ENCODE measurements at places on chromosomes 12 and 14.

DNA sequence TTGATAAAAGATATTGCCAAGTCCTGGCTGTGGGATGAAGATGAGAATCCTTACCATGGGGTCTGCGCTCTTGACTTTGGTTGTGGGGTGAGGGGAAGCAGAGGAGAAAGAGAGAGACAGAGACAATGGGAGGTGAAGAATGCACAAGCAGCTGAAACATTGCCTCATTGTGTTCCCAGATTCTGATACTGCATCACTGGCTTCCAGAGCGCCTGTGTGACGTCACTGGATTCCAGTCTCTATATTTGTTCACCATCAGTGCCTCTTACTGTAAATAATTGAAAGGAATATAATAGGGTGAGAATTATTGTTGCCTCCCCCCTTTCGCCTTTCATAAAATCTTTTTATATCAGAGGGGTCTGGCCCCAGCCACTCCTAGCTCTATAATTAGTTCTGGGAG, 188.9 kb upstream of the NTF3 start:
- no peak for DNase-seq

DNA sequence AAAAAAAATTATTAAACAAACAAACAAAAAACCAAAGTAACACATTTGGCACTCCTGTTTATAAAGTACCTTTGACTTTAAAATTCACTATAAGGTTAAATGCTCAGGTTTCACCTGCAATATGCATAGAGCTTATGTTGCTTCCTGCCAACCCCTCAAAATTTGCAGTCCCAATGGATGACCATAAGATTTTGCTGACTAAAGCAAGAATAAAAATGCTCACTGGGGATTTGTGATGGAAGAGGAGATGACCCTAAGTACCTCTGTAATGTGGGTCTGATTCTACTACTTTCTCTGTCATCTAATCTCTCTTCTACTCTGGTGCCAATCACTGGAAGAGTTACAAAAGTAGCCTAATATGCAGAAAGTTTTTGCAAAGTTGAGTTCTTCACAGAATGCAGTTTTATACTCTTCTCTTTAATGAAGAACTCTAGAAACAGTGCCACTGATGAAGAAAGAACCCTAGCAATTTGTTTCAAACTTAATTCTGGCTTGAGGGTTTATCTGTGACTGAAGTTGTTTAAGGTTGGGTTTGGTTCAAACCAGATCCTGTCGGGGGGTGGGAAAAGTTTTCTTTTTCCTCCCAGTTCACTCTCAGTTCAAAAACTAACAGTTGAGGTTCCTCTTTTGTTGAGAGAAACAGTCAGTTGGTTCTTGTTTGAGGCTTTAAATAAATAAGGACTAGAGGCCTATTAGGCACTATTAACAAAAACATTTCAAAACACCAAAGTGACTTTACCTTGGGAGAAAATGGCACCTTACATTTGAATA, 10.9 kb downstream of the WASHC3 start:
- DNase-seq: no peak

DNA sequence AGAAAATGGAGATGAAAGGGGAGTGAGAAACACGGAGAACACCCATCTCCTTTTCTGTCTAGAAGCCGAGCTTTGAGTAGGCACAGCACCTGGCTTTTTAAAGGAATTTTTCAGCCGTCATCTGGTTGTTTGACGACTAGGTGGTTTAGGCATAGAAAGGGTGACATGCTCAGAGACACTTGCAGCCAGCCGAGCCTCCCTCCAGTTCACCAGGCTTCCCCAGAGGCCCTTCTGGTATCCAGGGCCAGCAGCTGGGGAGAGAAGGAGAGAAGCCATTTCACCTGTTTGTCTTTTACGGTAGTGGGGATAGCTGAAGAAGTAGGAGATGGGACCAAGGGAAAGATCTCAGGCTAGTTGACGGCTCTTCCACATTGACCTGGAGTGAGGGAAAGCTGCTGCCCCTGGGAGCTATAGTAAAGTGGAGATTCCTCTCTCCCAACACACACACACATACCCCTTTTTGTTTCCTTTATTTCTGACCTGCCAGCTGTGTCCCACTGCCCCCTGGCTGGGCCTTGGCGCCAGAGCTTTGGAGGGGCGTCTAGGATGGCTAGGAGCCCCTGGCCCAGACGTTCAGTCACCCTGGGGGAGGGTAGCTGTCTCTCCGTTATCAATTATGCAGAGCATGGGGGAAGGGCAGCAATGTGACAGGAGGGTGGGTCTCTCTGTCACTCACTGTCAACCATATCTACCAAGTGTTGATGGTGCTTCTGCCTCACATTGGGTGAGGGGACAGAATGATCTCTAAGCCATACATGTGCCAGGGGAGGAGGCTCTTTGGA, 5.5 kb downstream of the MAP3K12 start:
- DNase-seq: no peak

GRCh38 chr12:107374161-107374840, 281.0 kb upstream of the CRY1 start:
- no peak for DNase-seq

- DNase-seq: no peak
Measured at GRCh38 chr12:19186722-19187661, 57.5 kb downstream of the PLEKHA5 start.

- DNase-seq: no peak
Measured at GRCh38 chr12:40436564-40436963, 211.8 kb downstream of the LRRK2 start.

- DNase-seq: no peak
Measured at GRCh38 chr14:104322531-104323366, 184.4 kb downstream of the KIF26A start.

- no peak for DNase-seq
Measured at GRCh38 chr14:64825509-64825908, 54.2 kb downstream of the SPTB start.

- DNase-seq: no peak
Measured at GRCh38 chr14:20477211-20477876, 8.1 kb downstream of the PNP start.

DNA sequence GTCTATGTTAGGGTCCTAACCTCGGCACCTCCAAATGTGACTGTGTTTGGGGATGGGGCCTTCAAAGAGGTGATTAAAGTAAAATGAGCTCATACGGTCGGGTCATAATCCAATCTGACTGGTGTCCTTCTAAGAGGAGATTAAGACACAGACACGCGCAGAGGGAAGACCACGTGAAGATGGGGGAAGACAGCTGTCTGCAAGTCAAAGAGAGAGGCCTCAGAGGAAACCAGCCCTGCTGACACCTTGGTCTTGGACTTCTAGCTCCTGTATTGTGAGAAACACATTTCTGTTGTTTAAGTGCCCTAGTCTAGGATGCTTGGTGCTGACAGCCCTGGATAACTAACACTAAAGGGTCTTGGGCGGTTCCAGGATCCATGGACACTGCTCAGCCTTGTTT, 109.6 kb downstream of the DICER1 start:
- DNase-seq: no peak

- no peak for DNase-seq
Measured at GRCh38 chr12:94152292-94153078, 4.1 kb downstream of the PLXNC1 start.

DNA sequence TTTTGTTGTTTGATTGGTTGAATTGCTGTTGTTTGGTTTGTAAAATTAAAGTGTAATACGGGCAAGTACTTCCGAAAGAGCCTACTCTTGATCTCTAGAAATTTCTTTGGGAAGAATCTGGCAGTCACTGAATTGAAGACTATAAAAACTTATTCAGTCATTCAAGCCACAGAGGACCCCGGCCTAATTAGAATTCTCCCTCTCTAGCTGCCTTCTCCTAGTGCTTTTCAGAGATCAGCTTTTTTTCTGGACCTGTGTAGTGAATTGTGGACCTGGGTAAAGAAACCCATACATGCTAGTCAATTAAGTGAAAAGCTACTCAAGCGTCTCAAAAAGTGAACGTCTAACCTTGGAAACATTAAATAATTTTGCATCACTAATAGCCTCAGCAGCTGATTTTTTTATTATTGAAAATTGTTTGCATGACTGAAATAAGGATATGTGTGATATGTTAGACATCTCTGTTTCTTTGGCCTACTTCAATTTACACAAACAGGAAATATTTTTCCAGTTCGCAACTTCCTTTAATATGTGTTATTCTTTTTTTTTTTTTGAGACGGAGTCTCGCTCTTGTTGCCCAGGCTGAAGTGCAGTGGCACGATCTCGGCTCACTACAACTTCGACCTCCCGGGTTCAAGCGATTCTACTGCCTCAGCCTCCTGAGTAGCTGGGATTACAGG, 27.2 kb downstream of the EFCAB11 start:
- DNase-seq: no peak

- DNase-seq: peak; percentile 72
Measured at GRCh38 chr12:38544330-38545066, 227.9 kb downstream of the ALG10B start.

DNA sequence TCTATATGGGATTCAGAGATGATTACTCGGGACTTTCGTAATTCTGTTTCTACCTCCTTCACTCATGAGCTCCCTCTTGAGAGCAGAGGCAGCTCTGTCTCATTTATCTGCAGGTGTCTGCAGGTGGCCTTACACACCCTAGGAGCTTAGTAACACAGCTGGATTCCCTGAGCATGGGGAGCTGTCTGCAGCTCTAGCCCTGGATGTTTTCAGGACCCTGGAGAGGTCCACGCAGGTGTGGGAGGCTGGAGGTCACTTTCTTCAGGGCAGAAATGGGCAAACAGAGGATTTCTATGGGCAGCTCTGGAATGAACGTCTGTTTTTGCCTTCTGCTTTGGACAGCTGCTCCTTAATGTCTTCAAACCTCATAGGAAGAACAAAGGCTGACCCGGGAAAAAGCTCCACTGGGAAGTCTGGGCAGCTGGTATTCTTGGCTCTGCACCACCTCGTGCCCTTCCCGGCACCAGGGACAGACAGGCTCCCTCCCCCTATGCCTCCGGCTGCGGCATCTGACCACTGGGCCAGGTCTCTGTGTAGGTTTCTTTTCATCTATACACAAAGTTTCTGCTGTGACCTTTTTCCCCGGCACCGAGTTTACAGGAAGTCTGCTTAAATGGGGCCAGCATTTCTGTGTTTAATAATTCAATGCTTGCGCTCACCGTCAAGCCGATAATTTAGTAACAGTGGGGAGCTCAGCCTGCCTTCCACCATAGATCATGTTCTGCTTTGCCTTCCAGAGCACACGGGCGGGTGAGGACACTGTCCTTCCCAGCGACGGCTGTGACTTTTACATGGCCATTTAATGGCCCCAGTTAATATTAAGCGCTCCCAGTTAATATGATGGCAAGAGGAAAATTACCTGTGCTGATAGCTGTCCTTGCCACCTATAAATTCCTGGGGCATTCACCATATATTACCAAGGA, 320.2 kb upstream of the SFSWAP start:
- peak; percentile 43 for DNase-seq

DNA sequence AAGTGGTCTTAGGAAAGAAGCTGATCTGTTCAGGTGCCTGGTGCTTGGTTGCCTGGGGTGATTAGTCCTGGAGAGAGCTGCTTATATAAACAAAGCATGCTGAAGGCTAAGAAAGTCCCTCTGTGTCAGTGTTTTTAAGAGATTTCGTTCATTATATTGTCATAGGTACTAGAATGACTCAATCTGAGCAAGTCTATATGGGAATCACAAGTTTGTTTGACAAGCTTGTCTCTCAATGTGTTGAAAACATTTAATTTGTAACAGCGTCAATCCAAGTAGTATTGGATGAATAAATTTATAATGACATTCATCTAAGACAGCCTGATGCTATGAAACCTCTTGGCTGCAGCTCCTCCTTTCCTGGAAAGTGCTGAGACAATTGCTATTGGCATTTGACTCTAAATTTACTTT, 256.3 kb downstream of the TMTC2 start:
- DNase-seq: no peak

- DNase-seq: no peak
Measured at GRCh38 chr14:23401291-23401690, 6.8 kb downstream of the MYH6 start.

GRCh38 chr14:69288011-69288771, 28.2 kb downstream of the GALNT16 start:
- DNase-seq: no peak

DNA sequence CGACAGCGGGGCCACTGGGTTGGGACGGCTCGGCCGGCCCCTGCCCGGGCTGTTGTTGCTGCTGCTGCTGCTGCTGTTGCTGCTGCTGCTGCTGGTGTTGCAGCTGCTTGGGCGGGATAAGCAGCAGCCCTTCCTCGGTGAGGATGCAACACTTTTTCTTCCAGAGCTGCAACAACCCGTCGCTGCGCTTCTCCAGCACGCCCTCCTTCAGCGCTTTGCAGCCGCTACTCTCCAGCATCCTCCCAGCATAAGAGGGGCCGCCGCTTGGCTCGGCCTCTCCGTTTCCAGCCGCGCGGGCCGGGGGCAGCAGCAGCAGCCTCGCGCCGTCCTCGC, 529 bp downstream of the PHLDA1 start:
- DNase-seq: no peak

- no peak for DNase-seq
Measured at GRCh38 chr14:64012720-64013119, 159.9 kb downstream of the SYNE2 start.

GRCh38 chr12:130504110-130504839, 166.6 kb downstream of the PIWIL1 start:
- no peak for DNase-seq

GRCh38 chr14:33951183-33951840, 438 bp upstream of the EGLN3 start:
- no peak for DNase-seq

DNA sequence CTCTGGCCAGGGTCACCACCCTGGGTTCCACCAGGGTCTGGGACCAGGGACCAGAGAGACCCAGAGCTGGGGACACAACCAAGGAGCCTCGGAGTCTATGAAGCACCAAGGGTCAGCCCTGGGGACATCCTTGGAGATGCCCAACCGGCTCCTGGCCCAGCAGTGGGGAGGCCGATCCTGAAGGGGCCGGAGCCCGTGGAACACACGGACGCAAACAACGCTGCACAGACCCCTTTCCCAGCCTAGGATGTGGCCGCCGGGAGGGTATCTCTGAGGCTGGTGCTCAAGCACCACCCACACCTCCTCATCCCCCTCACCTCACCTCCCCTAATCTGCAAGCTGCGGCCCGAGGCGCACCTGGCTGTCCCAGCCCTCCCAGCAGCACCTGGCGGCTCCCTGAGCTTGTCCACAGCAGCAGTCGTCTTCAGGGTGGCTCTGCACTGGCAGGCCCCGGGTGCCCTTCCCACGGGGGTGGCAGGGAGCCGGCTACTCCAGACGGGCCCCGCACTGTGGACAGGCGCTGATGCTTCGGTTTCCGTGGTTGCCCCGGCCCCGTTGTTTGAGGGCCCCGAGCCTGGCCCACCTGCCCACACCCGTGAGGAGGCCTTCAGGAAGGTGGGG, 146.8 kb upstream of the C14orf180 start:
- DNase-seq: no peak

GRCh38 chr12:28884904-28885679, 264.0 kb upstream of the FAR2 start:
- no peak for DNase-seq
